ENCODE measurements at places on chromosomes 6 and 20.

- no peak for DNase-seq
Observed at GRCh38 chr6:34511214-34511914, 44.8 kb downstream of the SPDEF start.

DNA sequence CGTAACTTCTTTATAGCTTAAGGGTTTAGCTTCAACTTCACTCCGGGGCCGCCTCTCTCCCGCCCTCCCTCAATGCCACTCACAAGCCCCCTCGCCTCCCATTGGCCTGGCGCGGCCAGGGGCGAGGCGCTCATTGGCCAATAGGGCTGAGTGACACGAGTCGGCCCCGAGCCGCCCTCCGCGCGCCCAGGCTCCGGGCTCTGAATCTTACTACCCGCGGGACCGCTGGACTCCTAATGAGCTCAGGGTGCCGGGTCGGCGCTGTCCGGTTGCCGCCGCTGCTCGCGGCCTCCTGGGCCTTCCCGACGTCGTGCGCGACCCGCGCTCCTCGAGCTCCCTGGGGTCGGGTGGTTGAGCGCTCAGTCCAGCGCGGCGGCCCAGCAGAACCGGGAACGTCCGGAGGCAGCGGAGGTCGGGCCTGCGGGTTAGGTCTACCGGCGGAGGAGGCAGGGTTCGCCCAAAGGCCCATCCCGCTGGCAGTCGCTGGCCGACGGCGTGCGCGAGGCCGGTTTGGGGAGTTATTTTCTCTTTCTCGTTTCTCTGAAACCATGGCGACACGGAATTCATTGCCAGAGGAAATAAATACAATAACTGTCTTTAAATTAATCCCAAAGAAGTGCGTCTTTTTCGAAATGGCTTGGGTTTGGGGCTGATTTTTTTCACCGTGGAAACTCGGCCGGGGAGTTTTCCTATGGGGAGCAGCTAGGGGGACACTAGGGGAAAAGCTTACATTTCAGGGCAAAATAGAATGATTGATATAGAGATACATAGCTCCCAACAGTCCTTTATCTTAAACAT, at the start of gene SIM1:
TSS of gene SIM1 (minus strand) at position 19 of the 798 bp plus-strand sequence. CDS start 1,453 bp downstream, outside the sequence.
- no peak for DNase-seq

GRCh38 chr6:14819001-14819400, 426.9 kb upstream of the JARID2 start:
- DNase-seq: no peak

DNA sequence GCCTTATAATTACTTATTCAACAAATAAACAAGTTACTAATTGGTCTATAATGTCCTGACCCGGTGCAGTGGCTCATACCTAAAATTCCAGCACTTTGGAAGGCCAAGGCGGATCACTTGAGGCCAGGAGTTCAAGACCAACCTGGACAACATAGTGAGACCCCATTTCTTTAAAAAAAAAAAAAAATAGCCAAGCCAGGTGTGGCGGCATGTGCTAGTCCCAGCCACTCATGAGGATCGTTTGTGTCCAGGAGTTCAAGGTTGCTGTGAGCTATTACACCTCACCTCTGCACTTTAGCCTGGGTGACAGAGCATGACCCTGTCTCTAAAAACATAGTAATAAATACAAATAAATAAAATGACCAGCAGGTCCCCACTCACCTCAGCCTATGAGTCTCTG, 9.8 kb upstream of the UBE2V1 start:
- DNase-seq: no peak

- DNase-seq: no peak
Observed at GRCh38 chr6:27061235-27061993, 186.1 kb upstream of the PRSS16 start.

DNA sequence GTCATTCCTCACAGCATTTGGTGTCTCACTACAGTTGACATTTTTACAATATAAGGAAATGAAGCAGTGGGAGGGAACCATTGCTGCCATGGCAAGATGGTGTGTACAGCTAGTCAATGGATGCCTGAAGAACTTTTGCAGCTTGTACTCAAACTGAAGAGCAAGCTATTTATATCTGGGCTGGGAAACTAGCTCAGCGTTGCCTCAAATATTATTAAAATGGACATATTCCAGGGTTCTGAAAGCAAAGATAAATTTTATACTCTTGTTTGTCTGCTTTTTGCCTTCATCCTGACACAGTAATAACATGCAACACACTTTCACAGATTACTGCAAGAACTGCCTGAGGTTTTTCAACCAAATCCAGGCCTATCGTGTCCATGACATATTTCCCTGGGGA, 156.4 kb upstream of the COL21A1 start:
- no peak for DNase-seq

- DNase-seq: no peak
Observed at GRCh38 chr6:111204881-111205280, 117.6 kb downstream of the SLC16A10 start.

DNA sequence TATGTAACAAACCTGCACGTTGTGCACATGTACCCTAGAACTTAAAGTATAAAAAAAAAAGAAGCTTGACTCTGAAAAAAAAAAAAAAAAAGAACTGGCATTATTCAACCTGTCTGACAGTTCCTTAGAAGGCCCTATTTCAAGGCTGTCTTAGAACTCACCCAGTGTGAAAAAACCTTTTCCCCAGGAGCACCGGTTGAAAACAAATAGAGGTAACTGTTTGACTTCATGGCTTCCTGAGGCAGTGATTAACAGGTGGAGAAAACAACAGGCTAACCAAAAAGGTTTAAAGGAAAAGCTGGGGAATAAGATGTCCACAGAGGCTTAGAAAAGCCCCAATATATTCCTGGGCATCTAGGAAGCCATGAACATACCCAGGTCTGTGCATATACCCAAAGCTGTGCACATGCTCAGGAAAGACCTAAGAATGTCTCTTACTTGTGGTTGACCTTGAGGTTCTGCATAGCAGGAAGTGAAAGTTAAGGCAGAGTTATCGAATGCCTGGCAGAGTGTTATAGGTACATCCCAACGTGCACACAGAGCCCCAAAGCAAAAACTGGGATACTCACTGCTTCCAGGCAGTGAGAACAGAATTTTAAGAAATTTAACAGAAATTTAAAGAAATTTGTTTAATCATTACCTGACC, 7.0 kb downstream of the UQCC1 start:
- DNase-seq: no peak

DNA sequence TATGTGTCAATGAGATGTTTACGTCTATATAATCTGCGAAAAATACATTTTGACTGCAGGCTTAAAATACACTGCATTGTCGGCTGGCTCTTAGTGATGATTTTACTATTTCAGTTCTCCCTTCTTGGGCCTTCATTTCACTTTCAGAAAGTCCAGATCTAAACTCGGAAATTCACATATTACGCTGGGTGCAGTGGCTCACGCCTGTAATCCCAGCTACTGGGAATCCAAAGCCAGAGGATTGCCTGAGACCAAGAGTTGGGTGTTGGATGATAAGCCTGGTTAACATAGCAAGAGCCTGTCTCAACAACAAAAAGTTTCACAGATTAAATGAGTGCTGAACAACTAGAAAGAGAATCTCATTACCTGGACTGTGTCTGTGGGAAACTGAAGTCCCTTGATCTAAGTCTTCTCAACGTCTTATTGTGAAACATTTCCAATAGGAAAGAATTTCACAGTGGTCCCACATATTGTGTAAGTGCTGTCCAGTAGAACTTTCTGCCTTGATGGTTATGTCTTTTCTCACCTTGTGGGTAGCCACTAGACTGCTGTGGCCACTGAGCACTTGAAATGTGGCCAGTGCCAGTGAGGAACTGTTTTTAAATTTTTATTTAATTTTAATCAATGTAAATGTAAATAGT, 1.9 kb downstream of the GINM1 start:
- no peak for DNase-seq

DNA sequence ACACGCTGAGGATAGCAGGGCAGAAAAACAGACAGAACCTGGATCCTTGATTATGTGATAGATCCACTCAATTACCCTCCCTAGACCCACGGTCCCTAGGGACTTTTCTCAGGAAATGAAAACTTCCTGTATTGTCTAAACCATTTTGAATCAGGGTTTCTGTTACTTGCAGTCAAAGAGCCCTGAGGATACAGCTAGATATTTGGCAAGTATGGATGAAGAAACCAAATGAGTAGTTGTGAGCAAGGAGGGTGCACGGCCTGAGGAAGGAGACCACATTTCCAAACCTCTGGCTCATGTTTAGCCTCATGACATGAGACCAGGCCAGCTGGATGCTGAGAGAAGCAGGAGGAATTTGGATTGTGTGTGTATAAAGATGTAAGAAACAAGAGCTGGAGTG, 91.6 kb downstream of the MRPL14 start:
- DNase-seq: no peak

- no peak for DNase-seq
Observed at GRCh38 chr6:94736236-94736635, 841.1 kb upstream of the MANEA start.

GRCh38 chr20:24362080-24362479, 107.3 kb upstream of the SYNDIG1 start:
- DNase-seq: no peak

DNA sequence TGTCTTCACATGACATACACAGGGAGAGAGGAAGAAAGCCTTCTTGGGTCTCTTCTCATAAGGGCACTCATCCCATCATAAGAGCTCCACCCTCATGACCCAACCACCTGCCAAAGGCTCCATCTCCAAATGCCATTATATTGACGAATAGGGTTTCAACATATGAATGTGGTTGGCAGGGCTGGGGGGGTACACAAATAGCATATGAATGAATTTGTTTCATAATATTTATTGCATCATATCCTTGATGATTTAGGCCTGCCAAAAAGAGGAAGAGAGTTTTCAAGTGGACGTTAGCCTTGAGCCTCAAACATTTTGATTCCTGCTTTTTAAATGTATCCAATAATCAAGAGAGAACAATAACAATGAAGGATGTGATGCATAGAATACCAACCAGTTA, 26.2 kb upstream of the OPRM1 start:
- no peak for DNase-seq

DNA sequence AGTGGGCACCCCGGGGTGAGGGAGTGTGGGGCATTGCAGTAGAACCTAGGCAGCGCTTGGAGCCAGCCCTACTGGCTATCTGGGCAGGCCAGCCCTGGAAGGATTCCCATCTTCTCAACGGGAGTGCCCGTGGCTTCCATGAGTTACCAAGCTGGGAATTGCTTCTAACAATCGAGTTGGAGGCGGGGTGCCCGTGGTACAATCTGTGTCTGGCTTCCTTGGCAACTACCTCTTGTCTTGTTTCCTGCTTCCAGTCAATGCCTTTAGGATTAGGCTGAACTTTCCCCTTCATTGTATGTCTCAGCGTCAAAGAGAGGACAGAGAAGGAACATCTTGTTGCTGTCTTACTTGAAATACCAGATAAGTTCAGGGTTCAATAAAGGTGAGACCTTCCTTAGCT, 33.3 kb downstream of the PPP1R14C start:
- no peak for DNase-seq

GRCh38 chr6:143457563-143458359, 7.2 kb downstream of the PEX3 start:
- no peak for DNase-seq

DNA sequence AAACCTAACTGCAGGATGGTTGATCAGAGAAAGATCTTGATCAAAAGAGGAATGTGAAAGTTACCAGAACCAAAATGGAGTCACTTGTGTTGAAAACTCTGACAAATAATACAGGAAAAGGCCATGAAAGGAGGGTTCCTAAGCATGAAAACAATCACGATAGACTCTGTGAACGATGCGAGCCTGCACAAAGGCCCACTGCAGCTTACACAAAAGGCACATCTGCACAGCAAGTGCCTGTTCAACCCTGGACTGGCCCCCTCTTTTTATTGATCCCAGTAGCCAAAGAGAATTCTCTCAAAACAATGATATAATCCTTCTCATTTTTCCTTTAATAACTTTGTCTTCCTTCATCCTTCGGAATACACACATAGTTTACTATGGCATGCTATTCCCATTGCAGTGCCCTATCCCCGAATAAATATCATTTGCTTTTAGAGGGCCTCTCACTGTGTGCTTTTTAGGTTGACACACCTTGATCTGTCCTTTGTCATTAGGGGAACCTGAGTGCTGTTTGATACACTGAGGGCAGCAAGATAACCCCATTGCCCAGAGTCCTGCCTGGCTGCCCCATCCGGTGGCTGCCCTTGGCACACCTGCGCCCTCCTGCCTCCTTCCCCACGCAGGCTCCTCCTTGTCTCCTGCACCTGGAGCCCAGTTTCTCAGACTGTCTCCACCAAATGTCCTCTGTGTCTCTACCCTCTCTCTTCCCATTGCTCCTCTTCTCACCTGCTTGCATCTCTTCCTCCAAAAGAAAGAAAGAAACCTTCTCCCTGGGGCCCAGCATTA, 98.3 kb upstream of the FRMD1 start:
- no peak for DNase-seq

GRCh38 chr6:39453241-39453640, 130.7 kb upstream of the KCNK16 start:
- no peak for DNase-seq

DNA sequence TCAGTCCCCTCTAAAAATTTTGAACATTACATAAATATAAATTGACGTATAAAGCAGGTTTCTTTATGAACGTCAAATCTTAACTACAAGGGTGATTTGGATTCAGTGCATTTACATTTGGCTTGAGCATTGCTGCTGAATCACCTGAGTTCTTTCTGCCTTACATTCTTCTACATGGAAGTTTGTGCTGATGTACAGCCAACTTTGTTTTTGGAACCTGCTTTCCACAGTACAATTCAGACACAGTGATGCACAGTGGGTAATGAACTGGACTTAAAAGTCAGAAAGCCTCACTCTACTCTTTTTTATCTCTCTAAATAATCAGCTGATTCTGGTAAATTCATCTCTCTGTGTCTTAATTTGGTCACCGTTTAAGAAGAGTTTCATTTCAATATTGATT, 47.6 kb downstream of the RCAN2 start:
- no peak for DNase-seq

- no peak for DNase-seq
Observed at GRCh38 chr6:104579310-104579863, 280.3 kb downstream of the HACE1 start.

DNA sequence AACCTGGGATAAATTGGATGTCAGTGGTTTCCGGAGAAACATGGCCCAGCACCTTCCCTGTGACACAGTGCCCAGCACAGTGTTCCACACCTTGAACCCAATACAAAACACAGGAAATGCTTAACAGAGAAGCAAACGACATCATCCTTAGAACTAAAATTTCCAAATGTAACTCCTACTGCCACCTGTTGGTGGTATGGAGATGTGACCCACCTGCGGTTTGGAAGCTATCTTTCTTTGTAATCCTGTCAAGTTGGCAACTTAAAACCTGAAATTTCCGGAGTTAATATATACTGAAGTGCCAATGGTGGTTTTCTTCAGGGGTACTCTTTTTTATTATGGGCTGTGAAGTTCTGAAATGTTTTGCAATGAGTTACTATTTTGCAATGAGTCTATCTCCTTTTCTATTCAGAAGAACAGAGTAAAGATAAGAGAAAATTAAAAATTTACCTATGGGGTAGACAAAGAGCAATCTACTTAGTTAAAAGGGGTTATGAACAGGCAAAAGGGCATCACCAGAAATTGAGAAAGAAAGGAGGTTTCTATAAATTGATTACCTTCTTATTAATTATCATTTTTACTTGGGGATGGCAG, 658.8 kb downstream of the PTPRT start:
- DNase-seq: no peak

- no peak for DNase-seq
Observed at GRCh38 chr20:20594171-20594530, 118.3 kb downstream of the RALGAPA2 start.
